Stimulated activated naive CD8-positive, alpha-beta T cell treated with anti-CD3 and anti-CD28 coated beads, Interleukin-15, Interleukin-2, amounts not matched to agents 100 U/mL and 50 U/mL, for 24 hours (primary cell): ENCODE measurements at places on chromosomes 16 and 17.

DNA sequence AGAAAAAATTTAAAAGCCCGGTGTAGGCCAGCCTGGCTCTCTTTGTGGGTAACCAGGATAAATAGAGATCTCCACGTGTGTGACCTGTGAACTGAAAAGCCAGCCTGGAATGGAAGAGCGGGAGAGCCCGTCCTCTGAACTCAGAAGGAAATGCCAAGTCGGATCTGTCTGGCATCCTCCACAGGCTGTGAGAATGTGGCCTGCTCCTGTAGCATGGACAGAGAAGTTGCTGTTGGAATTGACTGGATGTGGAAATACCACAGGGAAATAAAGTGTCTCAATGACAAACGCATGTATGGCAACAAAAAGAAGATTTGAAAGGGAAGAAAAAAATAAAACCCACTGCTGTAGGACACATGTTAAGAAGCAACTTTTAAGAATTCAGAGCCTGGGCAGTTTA is 6.7 kb downstream of the KLHL36 start:
- DNase-seq, result no peak

GRCh38 chr16:27253526-27253930 is 15.0 kb downstream of the NSMCE1 start:
- peak; percentile 47 for DNase-seq

DNA sequence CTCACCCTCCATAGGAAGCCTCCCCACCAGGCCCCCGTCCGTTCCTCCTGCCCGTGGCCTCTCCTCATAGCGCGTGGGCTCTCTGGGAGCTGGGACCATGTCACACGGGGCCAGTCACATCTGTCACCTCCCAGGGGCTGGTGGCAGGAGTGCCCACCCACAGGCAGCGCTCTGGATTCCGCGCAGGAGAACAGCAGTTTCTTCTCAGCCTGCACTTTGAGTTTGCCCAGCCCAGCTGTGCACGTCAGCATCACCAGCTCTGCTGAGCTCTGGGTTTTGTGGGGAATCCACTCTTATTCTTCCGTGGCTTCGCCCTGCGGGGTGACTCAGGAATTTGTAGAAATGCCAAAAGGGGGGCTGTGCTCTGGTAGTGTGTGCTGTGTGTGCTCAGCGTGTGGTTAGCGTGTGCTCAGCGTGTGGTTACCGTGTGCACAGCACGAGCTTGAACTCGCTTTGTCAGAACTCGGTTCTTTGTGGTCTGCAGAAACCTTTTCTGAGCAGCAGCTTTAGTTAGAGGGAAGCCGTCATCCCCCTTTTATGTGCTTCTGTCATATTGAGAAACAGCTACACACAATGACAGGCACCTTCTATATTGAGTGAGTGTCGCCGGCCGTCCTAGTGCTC is 3.2 kb downstream of the ACSF3 start:
- DNase-seq, result peak; percentile 57

DNA sequence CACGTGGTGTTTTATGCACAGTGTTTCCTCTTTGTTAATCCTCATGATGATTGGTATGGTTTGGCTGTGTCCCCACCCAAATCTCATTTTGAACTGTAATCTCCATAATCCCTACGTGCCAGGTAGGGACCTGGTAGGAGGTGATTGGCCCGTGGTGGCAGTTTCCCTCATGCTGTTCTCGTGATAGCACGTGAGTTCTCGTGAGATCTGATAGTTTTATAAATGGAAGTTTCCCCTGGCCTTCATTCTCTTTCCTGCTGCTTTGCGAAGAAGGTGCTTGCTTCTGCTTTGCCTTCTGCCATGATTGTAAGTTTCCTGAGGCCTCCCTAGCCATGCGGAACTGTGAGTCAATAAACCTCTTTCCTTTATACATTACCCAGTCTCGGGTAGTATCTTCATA is 115.8 kb downstream of the WWOX start:
- no peak for DNase-seq

DNA sequence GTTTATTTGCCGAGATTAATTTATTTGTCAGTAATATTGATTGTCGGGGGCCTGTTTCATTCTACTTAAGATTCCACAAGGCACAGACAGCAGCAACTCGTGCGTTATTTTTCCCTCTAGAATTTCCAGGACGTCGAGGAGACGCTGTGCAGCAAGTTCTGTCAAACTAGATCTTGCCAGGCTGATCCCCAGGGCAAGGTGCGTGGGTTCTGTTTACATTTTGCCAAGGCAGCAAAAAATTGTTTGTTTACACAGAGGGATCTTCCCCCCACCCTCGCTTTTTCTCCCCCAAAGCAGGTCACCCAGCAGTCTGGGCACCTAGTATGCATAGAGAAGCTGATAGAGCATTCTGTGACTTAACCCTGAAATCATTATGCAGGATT is 111.4 kb downstream of the IRX3 start:
- DNase-seq, result no peak

DNA sequence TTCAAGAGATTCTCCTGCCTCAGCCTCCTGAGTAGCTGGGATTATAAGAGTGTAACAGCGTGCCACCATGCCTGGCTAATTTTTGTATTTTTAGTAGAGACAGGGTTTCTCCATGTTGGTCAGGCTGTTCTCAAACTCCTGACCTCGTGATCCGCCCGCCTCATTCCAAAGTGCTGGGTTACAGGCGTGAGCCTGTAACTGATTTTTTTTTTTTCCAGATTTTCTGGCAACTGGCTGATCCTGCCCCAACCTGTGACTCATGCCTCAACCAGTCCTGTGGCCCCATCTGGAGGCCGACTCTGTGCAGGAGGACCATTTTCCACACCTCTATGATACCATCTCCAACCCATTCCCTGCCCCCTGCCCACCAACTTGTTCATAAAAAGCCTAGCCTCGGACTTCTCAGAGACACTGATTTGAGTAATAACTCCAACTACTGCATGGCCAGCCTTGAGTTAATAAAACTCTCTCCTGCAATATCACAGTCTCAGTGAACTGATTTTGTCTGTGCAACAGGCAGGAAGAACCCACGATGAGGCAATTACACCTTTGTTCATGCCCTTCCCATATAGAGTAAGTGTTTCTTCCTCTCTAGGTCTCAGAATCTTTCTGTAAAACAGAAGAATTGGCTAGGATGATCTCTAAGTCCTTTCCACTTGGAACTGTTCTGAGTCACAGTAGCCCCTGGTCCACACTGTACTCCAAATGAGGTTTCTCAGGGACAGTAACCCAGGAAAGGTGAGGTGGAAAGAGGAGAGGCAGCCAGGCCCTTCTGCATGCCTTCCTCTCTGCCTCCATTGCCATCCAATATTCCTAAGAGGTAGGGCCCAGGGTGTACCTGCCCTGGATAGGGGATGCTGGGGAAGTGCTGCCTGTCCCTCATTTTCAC is 8.8 kb upstream of the CNOT1 start:
- DNase-seq, result no peak

GRCh38 chr17:41659427-41660212 is 29.1 kb upstream of the EIF1 start:
- no peak for DNase-seq

- no peak for DNase-seq
Measured at GRCh38 chr16:10408824-10409381, 23.0 kb downstream of the ATF7IP2 start.

DNA sequence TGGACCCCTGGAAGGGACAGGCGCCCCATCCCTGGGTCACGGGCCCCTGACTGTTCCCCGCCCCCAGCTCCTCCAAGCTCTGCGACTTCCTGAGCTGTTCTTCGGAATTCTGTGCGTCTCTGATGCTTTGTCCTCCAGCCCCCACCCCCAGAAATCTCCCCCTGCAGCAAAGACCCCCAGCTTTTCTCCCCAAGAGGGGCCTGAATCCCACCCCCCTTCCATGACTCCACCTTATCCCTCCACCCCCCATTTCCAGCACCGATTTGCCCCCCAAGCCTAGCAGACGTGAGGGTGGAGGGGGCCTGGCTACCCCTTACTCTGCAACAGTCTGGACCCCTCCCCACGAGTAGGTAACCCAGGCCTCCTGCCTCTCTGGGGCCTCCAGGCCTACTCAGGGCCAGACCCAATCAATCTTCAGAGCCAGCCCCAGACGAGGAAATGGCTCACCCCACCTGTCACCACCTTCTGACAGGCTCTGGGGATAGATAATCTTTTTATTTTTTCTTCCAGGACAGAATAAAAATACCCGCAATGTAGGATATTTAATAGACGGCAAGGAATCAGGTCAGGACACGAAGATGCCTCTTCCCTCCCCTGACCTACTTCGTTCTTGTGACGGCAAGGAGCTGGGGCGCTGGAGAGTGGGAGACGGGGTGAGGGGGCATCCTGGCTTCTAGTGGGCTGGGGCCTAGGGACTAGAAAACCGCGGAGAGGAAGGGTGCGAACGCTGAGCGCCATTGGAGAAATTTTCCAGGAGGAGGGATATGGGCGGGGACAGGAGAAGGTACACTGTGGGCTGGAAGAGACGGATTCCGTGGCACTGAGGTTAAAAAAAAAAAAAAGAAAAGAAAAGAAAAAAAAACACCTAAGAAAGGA is 744 bp upstream of the PLXDC1 start:
- DNase-seq, result peak; percentile 30

- no peak for DNase-seq
Measured at GRCh38 chr17:21186399-21187187, 27.4 kb downstream of the TMEM11 start.

DNA sequence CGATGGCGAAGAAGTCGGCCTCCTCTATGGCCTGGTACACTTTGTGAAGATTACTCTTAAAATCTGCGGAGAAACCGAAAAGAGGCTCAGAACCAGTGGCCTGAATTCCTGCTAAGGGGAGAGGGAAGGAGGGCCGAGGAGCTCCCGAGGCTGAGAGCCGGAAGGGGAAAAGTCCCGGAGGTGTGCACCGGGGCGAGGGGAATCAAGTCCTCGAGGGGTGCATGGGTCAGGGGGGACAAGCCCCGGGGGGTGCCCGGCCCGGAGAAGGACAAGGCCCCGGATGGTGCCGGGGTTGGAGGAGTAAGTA is 495 bp downstream of the PARN start:
- no peak for DNase-seq

- DNase-seq, result no peak
Measured at GRCh38 chr17:67241719-67242341, 3.2 kb downstream of the HELZ start.

DNA sequence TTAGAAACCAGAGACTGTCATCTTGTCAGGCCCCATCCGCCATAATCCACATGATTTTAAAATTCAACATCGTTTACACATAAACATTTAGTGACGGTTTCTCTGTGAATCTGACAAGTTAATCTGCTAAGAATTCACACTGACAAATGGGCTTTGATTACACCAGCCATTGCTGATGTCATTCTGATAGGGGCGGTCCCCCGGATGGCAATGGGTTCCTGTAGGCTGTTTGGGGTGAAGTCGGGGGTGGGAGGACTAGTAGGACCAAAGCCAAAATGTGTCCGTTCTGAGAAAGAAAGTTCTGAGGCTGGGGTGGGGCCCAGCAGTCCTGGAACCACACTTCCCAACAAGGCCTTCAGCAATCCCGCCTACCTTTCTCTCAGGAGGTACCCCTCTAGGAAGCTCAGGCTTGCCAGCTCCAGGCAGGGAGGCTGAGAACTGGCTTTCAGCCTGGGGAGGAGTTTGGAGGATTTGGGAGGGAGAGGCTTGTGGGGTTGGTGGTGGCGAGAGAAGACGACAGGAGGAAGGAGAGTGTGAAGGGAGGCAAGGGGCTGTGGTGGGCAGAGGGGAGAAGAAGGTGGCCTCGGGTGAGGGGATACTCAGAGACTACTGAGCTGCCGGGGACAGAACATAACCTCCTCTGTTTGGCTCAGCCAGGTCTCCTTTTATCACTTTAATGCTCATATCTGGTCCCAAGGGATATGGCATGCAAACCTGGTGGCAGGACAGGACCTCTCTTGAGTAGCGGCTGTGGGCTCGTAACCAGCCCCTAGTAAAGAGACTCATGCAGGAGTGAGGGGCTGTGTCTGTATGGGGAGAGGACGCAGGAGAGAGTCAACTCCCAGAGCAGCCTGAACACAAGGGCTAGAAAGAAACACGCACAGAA is 8.6 kb downstream of the HIC1 start:
- DNase-seq, result no peak

GRCh38 chr17:65536573-65537342 is 24.7 kb downstream of the AXIN2 start:
- no peak for DNase-seq

DNA sequence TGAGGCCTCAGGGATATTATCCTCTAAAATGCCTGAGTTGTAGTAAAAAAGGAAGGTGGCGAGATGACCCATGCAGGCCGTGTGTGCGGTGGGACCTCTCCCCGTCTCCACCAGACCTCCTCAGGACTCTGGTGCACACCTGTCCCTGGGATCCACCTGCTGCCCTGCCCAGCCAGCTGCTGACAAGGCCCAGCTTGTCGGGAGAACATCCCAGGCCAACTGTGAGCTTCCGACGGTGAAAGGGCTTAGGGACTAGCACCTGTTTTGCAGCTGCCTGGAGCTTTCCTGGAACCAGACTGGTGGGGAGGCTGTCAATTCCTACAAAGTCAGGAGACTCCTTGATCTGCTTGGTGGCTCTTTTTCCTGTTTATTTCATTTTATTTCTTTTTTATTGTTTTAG is 11.6 kb downstream of the IL34 start:
- no peak for DNase-seq

GRCh38 chr16:20347666-20348364 is 4.7 kb downstream of the UMOD start:
- no peak for DNase-seq

GRCh38 chr17:6959700-6960099 is 36.1 kb upstream of the ALOX12 start:
- no peak for DNase-seq

- DNase-seq, result no peak
Measured at GRCh38 chr17:76019833-76020467, 7.2 kb downstream of the EVPL start.

DNA sequence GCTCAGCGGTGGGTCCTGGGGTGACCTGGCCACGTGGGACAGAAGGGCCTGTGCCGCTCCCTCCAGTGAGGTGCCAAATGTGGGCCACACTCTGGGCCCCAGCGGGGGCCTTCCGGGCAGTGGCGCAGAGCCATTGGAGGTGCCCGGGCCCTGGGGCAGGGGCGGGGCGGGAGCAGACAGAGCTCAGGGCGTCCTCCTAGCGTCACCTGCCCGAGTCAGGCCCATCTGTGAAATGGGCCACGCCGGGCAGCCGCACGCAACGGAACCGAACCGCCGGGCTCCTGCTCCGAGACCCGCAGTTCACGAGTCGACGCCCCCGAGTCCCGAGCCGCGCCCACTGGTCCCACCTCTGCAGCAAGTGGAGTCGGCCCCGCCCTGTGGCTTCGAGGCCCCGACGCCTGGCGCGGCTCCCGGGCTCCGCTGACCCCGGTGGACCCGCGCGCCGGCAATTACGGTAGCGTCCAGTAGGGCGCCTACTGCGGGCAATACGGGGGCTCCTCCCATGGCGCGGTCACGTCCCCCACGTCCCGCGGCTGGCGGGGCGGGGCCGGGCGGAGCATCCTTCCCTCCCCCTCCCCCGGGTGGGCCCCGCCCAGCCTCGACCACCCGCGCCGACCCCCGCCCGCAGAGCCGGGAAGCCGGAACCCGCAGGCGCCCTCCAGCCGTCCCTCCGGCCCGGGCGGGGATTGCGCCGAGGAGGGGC is 1.9 kb downstream of the SLC16A3 start:
- peak; percentile 84 for DNase-seq

DNA sequence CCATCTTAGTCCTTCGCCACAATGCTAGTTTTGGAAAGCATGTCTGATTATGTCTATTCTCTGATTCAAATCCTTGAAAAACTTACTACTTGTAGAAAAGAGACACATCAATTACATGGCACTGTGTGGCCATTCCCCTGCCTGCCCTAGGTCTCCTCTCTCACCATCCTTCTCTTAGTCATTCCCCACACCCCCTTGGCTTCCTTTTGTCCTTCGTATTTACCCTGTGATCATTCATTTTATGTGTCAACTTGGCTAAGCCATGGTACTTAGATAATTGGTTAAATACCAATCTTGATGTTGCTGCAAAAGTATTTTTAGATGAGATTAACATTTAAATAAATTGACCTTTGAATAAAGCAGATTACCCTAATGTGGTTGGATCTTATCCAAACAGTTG is 122.9 kb upstream of the CDH11 start:
- DNase-seq, result no peak

GRCh38 chr16:52051414-52052172 is 495.4 kb downstream of the TOX3 start:
- DNase-seq, result no peak
